ENCODE measurements at places on chromosomes 6 and 20.

DNA sequence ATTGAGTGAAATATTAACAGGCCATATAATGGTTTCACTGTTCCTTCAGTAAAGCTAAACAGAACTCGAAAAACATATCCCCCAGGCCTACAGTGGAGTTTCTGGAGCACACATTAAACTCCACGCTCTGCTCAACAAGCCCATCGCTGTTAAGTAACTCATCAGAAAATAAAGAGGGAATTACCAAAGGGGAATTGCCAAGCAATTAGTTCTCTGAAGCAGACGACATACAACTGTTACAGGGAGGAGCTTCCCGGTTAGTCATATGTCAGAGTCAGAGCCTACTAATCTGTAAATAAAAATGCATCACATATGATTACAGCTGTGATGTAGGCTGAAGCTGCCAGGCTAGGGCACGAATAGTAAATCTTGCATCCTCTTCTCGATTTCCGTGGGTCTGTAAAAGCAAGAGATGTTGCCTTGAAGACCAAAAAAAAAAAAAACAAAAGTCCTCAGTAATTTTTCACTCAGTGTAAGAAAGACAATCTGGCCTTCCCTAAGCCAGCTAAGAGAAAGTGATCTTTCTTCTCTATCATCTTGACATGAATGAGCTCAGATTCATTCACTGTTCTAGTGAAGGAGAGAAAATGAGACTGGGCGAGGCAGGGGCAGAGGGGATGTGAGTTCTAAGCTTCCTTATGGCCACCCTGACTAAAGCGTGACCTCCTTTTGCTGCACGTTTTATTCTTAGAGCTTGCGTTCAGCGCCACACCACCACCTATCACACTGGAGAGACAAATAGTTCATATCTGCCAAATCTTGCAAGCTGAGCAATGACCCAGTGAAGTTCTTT is 13.8 kb downstream of the ATXN1 start:
- DNase-seq = no peak

DNA sequence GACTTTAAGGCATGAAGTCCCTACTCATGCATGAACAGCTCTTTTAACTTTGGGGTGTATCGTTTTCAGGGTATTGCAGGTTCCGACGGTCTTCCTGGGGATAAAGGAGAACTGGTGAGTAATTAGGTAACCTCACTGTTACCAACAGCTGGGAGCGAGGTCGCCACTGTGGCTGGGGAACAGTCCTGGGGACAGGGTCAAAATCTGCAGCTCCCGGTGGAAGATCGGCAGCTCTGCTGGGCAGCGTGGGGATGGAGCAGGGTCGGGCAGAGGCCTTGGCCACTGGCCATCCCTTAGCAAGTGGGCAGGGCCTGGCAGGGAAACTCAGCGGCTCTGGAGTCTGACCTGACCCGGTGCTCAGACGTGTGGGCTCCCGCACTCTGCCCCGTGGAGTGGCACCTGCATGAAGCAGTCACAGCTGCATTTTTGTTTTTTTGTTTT is 16.1 kb downstream of the COL9A3 start:
- no peak for DNase-seq

GRCh38 chr6:35443341-35444030 is 8.7 kb upstream of the FANCE start:
- no peak for DNase-seq

GRCh38 chr6:150048099-150048498 is 20.8 kb downstream of the ULBP3 start:
- DNase-seq = no peak

DNA sequence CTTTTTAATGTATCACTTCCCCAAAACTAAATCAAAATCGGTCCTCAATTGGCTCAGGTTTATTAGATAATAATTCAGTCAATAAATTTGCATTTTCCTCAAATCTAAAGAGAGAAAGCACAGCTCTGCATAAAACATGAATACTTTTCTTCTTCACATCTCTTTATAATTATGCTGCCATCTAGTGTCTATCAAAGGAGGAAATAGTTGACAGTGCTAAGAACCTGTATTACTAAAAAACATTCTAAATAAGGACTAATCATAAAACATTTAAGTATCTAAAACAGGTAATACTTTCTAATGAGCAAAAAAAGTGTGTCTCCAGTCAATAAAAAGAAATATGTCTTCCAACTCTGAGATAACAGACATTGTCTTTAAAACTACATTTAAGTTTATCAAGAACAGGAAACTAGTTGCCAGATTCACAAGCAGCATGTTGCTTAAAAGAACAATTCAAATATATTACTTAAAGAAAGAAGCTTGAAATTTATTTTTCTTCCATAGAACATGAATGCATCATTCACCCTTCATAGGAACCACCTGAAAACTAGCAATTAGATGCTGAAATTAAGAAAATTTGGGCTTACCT is 56.5 kb upstream of the DST start:
- no peak for DNase-seq

GRCh38 chr20:34385464-34385863 is 22.4 kb downstream of the ITCH start:
- no peak for DNase-seq

DNA sequence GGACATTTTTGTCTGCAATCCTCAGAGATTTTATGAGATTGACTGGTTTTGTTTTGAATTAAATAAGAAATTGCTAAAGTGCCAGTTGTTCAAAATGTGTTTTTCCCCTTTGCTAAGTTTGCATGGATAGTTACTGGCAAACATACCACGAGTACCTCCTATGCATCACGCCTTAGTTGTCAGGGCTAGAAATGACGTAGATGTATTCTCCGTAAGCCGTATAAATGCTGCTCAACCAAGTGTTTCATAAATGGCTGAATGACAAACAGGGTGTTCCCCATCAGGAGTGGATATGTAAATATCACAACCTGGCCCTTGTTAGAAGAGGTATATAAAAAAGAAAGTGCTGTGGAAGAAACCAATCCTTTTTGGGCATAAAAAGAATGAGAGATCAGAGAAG is 341.1 kb upstream of the ZFP64 start:
- no peak for DNase-seq

- DNase-seq = no peak
Measured at GRCh38 chr6:144744720-144745119, 459.6 kb downstream of the UTRN start.

GRCh38 chr6:27383481-27383880 is 5.1 kb upstream of the ZNF391 start:
- no peak for DNase-seq

- DNase-seq = no peak
Measured at GRCh38 chr6:90637320-90637719, 50.4 kb upstream of the MAP3K7 start.

DNA sequence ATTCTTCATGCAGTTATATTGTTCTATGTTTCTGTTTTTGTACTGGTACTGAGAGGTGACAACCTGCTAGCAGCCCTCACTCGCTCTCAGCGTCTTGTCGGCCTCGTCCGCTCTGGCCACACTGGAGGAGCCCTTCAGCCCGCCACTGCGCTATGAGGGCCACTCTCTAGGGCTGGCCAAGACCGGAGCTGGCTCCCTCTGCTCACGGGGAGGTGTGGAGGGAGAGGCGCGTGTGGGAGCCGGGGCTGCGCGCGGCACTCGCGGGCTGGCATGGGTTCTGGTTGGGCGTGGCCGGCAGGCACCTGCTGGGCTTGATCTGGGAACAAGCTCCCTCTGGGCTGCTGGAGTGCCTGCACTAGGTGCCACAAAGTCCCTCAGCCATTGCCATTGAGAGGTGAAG is 1323.8 kb upstream of the EYS start:
- DNase-seq = no peak

DNA sequence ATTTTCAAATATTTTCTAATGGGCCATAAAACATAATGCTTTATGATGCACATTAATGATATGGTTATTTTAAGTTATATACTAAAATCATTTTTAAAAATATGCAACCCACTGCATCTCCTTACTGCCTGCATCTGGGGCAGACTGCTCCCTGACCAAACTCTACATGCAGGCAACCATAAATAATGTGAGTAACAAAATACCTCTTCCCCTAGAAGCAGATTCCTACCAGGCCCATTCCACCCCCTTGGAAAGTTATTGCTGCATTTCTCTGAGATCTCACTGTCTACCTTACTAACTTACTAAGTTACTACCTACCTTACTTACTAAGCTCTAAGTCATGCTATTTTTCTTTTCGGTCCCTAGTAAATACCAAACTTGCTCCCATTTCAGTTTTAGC is 71.8 kb downstream of the ATG5 start:
- no peak for DNase-seq

- DNase-seq = no peak
Measured at GRCh38 chr6:138774370-138774769, 801 bp downstream of the CCDC28A start.

DNA sequence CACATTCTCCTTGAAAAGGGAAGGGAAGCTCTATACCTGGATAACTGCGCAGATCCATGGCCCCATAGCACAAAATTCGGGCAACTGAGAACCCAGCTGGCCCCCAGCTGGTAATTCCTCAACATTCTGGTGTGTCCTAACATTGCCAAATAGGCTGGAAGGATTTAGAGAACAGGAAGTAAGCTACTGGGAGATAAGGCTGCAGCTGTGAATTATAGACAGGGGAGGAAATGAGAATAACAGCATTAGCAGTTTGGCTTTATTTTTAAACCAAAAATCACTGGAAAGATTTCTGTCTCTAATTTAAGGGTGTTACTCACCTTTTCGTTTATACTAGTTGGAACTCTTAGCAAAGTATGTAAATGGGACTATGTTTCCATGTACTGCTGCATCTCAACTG is 97.2 kb downstream of the TULP4 start:
- no peak for DNase-seq

GRCh38 chr20:33027769-33028751 is 3.4 kb upstream of the BPIFB6 start:
- no peak for DNase-seq

DNA sequence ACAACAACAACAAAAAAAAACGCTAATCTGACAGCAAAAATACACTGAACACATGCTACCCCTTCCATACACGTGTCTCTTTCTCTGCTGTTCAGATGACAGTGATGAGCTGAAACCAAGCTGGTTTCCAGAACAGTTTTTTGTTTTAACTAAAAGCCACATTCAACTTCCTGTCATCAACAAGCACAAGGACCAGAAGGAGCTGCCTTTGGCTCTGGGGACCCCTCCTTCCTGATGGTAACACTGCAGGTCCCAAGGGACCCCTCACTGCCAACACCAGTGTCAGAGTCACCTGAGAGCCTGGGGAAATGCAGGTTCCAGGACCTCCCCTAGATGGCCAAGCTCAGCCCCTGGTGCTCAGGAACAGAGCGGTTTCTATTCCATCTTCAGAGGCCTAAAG is 6.0 kb downstream of the CST7 start:
- no peak for DNase-seq

- DNase-seq = no peak
Measured at GRCh38 chr20:48910347-48910781, 11.1 kb upstream of the ARFGEF2 start.

DNA sequence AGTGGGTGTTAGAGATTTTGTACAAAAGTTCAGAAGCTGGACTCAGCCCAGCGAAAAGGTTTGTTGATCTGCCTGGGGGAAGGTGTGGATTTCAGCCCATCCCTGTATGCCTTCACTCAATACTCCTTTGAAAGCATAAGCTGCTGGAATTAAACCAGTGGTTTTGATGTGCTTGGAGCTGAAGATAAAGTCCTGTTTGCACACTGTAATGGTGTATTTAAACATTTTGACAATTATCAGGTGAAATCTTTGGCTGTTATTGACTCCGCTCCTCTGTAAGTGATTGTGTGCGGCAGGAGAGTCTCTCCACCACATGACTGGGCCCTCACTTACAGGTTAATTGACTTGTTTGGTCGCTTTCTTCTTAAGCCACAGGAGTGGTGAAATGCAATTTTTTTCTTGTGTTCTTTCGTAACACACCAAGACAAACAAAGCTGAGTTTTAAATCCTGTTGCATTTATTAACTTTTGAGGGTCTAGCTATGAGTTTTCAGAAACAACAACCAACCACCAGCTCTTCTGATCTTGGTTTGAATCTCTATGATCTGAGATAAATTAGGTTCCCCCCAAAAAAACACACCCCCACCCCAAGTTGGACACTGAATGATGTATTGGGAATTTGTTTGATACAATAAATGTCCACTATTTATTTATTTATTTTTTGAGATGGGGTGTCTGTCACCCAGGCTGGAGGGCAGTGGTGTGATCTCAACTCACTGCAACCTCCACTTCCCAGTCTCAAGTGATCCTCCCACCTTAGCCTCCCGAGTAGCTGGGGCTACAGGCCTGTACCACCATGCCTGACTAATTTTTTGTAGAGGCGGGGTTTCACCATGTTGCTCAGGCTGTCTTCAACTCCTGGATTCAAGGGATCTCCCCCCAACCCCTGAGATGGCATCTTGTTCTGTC is 46.3 kb upstream of the NCOA3 start:
- no peak for DNase-seq

DNA sequence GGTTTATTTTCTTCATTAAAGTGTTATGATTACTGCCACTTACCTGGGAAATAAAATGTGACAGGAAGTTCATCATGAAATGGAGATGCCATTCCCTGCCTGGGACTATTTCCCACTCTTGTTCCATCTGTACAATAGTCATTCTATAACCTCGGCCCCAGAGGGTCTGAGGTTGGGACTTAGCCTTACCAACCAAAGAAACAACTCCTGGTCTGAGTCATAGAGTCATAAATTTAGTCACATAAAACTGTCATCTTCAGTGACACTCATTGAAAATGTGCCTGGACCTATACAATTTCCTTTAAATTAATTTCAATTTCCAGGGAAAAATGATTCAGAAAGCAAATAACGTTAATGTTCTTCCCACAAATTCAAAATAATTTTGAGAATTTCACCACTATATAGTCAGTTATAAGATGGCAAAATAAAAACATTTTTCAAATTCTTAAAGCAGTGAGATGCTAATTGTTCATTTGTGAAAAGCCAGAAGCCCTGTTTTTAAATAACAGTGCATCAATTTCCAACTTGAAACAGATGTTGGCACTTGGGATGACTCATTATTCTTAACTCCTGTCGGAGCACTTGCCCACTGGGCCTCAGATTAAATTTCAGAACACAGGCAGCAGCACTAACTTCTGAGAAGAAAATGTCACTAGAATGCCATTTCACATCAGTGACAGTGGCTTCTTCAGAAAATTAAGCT is 201.2 kb upstream of the SMLR1 start:
- DNase-seq = no peak

- DNase-seq = no peak
Measured at GRCh38 chr6:148965287-148965686, 218.5 kb downstream of the UST start.

- DNase-seq = no peak
Measured at GRCh38 chr6:39417440-39417839, 94.9 kb upstream of the KCNK16 start.

- DNase-seq = no peak
Measured at GRCh38 chr20:43925801-43926200, 11.1 kb downstream of the TOX2 start.

- DNase-seq = no peak
Measured at GRCh38 chr6:25042036-25042521, 106.3 kb upstream of the RIPOR2 start.

- DNase-seq = no peak
Measured at GRCh38 chr6:68718385-68719073, 83.4 kb downstream of the ADGRB3 start.

DNA sequence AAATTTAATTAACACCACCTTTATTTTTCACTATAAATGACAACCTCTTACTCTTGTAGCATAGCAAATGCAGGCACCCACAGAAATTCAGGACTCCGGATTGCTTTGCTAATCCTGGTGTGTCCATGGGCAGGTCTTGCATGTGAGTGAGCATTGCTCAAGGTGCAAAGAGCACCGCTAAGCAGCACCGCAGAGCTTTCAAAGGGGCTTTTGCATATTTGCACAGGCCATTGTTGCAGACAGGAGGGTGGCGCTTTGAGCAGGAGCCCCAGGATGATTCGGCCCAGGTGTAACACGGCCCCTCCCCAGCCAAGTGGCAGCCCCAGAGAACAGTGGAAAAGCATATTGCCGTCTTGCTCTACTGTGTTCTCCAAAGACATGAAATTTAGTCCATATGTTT is 293.2 kb downstream of the NRN1 start:
- no peak for DNase-seq

Measured in AG09319 (cell line).